HuH-7 (cell line): ENCODE measurements at places on chromosomes 1 and 21.

GRCh38 chr1:153535242-153536011 lies at the start of gene S100A6:
Gene S100A6, minus strand, starts transcription at chr1:153535991. Its CDS starts 652 bp downstream, at chr1:153535339.
- DNase-seq = no peak

GRCh38 chr1:229431284-229432115 lies 2.4 kb downstream of the ACTA1 start:
- DNase-seq = no peak

DNA sequence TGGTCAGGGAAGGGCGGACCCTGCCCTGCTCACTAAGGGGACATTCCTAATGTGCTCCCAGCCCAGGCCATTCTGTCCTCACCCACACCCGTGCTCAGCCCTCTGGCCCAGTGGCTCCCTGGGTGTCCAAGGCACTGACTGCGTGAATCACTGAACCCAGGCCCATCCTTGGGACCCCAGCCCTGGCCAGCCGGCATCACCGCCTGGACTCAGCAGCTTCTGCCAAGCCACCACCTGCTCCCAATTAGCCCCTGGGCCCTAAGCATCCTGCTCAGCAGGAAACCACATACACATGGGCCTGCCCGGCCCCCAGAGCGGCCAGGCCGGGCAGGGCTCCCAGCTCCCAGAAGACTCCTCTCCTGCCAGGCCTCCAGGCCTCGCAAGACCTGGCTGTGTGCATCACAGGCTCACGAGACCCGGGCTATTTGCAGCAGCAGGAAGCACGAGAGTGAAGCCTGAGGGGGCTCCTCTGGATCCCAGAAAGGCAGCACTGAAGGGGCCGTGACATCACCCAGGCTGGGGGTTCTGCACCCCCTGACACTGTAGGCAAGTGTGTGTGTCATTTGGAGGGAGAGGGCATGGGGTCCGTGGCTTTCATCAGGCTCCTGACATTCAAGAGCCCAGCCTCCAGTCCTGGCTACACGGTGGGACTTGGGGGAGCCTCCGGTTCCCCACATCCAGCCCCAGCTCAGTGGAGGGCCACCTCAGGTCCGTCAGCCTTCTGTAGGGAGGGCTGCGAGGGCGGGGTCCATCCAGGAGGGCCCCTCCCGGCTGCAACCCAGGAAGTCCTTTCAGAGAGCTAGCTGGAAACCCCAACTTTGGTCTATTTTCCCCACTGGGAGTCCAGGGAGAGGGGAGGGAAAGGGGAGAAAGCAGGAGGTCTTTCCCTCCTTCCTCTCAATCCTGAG lies 1.6 kb downstream of the MFAP2 start:
- DNase-seq = no peak

DNA sequence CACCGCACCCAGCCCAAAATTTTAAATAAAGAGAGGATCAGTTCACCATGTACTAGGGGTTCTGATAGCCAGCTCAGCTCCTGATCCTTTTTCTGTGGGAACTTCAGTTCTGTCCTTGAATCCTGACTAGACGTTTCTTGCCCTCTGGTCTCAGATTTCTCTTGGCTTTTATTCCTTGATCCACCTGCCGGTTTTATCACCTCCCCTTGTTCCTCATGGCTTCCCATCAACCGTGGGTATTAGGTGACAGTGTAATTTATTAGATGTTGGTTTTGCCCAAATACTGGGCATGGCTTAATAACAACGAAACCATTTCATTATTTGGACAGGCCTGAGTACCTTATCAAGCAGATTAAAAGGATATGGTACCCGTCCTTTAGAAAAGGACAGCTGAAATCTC lies 22.5 kb downstream of the SLC45A1 start:
- DNase-seq = no peak

- no peak for DNase-seq
Measured at GRCh38 chr1:105485207-105485606, 1571.3 kb upstream of the PRMT6 start.

DNA sequence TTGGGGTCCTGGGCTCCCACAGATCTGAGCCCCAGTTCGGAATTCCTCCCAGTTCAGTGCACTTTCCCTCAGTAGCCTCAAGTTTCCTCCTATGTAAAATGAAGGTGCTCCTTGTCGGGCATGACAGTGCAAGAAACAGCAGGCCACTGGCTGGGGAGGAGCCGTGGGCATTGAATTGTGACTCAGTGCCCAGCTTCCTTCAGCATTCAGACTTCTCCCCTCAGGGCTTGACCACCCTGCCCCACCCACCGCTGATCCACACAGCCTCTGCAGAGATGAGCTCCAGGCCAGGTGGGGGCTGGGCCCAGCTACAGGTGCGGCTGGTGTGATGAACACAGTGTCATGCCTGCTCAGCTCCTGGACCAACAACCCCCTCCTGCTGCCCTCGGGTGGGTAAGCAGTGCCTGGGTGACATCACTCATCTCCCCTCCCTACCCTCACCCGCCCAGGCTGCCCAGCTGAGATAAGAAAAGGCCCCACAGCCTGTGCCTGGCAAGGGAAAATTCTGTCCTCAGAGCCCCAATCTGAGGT lies 4.9 kb downstream of the MOB3C start:
- no peak for DNase-seq

- no peak for DNase-seq
Measured at GRCh38 chr1:11399250-11399649, 79.7 kb upstream of the DISP3 start.

DNA sequence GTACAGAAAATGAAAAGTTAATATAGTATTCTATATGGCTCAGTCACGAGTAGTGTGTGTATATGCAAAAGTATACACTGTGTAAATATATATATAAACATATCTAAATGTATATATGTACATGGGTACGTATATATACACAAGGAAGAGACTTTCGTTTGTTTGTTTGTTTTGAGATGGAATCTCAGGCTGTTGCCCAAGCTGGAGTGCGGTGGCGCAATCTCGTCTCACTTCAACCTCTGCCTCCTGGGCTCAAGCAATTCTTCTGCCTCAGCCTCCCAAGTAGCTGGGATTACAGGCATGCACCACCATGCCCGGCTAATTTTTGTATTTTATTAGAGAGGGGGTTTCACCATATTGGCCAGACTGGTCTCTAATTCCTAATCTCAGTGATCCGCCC lies 16.4 kb downstream of the IL12RB2 start:
- DNase-seq = no peak

DNA sequence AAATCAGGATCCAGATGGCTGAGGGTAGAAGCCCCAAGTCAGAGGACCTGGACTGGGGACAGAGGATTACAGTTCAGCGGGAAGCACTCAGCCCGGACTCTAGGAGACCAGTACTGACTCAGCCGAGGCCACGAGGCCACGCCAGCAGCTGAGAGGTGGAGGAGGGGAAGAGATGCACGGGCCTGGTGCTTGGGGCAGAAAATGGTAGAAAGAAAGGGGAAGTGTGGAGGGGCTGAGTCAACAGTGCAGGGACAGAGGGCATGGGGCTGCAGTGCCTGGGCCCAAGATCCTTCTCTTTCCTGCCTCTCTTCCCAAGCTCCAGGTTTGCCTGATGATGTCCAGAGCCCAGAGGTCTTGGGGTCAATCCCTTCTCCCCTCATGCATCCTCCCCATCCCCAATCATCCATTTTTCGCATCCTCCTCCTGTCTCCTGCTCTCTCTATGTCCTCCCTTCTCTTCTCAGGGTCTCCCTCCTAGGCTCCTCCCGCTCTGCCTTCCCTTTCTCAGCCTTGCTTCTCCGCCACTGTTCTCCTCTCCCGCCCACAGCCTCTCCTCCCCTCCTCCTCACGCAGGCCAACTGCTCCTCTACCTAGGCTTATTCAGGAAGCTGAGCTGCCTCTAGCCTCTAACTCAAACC lies 7.7 kb downstream of the ARHGEF2 start:
- no peak for DNase-seq

- DNase-seq = no peak
Measured at GRCh38 chr1:184359909-184360308, 26.9 kb upstream of the C1orf21 start.
